ENCODE measurements at places on chromosomes 1 and 21.

GRCh38 chr1:222404710-222405109 is 143.2 kb downstream of the HHIPL2 start:
- no peak for DNase-seq

DNA sequence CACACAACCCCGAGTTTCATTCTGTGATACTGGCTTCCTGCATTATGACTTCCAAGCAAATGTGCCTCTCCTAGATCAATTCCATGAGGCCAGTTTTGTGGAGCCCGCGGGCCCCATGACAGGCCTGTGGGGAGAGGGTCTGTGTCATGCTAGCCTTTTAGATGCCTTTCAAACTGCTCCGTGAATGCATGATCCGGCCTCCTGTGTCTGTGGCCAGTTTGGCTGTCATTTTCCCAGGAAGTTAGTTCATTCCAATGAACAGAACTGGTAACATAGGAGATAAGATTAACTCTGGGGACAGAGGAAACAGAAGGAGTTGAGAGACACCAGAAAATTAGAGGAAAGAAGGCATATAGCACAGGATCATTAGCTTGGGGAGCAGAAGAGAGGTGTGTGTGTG is 3.2 kb downstream of the FNDC7 start:
- no peak for DNase-seq

DNA sequence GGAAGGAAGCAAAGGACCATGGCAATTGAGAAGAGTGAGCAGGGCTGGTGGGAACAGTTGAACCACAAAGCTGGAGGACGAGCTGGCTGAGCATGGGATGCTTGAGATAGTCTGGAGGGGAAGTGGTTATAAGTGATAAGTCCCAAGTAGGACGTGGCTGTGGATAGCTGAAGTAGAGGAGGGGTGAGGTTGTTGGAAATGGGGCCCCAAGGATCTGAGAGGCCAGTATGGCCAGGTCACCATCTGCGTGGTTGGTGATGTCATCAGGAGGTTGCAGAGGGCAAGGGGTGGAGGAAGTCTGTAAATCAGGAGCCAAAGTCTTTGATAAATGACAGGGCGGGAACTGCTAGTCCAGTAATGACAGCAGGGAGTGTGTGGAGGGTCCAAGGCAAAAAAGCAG is 11.0 kb upstream of the REN start:
- DNase-seq, result no peak

DNA sequence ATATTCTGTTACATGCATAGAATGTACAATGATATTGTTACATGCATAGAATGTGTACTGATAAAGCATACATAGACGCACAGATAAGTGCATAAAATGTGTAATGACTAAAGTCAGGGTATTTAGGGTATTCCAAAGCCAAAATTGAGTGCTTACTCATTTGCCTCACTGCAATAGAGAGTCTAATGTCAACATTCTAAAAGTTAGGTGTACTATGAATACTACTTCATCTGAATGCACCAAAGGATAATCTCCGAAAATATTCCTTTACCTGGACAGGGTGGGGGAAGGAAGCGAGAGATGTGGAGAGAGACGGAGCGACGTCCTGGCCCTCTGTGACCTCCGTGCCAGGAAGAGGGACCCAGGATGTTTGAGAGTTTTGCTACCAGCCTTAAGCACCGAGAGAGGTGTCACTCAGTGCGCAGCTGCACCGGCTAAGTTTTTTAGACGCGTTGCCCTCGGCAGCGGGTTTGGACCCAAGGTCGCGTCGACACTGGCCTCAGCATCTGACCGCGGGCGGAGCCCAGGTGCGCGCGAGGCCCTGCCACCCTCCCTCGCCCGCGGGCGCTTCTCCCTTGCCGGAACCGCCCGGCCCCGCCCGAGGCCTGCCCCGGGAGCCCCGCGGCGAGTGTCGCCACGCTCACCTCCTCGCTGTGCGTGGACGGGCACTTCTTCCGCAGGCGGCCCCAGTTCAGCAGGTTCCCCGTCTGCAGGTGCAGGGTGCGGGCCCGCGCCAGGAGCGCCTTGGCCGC is 660 bp downstream of the GCLM start:
- DNase-seq, result peak; percentile 47

DNA sequence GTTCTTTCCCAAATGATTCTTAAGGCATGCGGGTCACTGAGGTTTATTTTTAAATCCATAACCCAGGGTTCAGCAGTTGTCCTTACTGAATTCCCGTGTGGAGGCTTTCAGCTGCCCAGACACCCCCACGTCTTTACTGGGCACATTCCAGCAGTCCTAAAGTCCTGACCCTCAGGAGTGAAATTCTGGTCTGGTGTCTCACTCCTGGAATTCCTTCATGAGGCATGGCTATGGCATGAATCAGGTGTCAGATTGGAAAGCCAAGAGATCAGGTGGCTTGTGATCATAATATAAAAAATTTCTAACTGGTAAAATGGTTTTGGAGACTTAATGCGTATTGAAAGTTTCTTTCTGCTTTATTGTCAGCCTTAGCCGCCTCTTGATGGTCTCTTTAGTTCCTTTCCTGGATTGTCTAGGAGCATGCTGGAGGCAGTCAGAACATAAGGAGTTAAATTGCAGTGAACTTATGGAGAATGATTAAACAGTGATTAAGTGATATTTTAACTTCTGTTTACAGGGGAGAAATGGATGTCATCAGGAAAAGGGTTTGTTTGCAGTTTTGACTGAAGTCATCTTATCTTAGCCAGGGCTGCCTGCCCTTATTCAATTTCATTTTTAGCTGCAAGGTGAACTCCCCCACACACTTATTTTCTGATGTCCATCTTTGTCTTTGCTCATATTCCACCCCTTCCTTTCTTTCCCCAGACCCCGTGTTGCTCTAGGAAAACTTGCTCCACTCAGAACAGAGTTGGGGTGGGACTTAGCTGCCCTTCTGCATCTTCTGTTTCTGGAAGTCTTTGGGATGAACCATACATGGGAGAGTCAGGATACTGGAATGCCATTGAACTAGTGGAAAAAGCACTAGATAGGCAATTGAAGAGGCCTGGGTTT is 25.7 kb upstream of the MACF1 start:
- no peak for DNase-seq

DNA sequence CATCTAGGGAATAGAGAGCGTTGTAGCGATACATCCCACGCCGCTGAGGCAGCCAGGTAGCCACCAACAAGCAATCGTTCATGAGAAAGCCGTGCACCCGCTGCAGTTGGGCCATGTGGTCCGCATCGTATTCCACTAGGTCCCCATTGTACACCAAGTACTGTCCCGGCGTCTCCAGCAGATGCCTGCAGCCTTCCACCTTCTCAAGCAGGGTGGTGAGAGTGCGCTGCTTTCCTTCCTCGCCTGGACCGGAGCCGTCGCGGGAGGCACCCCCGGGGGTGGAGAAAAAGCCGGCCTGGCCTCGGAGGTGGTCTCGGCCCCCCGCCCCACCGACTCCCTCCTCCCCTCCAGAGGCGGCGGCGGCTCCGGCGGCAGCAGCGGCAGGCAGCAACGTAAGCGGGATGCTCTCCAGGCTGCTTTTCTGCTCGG is 595 bp downstream of the EXOC8 start:
- DNase-seq, result no peak

GRCh38 chr1:32142446-32143301 is 34.8 kb downstream of the KPNA6 start:
- no peak for DNase-seq

GRCh38 chr1:35536556-35537162 is 20.5 kb downstream of the KIAA0319L start:
- no peak for DNase-seq

GRCh38 chr1:16145030-16145661 is 10.7 kb downstream of the EPHA2 start:
- no peak for DNase-seq

DNA sequence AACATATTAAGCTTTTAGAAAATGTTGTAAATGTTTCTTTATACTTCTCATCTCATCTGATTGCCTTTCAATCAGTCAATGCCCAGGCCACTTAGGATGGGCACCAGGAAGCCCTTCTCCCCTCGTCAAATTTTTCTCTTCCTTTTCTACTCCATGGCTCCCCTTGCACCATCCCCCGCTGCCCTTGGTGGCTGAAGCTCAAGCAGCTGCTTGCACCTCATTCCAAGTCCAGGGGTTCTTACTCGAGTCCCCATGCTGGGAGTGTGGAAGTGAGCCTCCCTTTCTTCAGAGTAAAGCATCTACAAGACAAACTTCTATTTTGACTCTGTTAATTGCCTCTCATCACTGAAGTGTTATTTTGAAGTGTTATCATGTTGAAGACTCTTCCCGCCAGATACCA is 39.7 kb upstream of the KRTAP11-1 start:
- no peak for DNase-seq

DNA sequence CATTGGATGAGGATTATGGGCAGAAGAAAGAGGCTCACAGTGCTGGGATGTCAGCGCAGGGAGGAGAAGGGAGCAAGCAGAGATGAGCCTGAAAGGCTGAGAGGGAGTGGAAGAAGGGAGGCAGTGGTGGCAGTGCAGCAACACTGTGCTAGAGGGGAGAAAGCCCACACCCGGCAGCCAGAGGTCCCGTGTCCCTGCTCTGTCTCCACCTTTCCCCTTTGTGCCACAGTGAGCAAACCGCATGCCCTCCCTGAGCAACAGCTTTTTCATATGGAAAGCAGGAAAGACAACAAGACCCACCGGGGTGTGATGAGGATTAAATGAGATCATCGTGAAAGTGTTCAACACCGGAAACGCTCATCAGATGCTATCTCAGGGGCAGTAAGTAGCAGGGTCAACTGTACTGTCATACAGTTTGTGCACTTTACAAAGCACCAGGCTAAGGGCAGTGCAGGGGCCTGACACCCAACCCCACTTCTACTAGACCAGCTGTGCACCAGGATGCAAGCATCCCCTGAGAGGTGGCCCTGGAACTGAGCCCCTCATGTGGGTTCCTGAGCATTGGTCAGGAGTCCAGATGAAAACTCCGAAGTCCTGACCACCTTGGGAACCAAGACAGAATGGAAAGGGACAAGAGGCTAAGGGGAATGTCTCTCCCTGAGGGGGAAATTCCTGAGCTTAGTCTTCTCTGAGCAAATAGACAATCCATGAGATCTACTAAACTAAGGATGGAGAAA is 9.1 kb downstream of the NHLH1 start:
- DNase-seq, result no peak

DNA sequence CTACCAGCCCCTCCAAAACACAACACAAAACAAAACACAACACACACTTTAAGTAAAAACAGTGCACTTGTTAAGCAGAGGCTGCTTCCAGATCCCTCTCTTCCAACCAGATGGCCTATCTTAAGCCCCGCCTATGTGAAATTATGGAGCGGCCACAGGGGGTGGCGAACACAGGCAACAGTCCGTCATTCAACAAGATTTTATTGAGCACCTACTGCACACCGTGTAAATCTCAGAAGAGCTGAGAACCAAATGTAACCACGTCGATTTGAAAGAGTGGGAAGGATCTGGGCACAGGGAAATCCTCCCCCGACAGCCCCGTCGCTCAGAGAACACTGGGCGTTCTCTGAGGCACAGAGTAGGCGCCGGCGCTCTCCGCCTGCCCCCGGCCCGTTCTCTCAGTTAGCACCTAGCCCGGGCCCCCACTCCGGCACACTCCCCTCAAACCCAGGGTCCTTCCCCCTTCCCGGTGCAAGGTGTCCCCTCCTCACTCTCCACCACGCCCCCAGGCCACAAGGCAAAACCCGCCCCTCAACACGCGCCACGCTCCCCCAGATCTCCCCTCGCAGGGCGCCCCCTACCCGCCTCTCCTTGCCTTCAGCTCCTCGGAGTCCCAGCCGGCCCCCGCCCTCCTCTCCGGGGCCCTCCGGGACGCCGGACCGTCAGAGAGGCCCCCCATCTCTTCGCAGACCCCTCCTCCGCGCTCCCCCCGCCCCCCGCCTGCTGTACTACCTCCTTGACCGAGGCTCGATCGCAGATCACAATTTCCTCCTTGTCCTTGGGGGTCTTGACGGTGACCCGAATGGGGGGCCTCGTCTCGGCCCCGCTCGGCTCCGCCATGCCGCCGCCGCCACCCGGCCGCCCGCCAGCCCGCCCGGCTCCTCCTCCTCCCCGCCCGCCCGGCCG is 483 bp downstream of the UBQLN4 start:
- DNase-seq, result peak; percentile 63

DNA sequence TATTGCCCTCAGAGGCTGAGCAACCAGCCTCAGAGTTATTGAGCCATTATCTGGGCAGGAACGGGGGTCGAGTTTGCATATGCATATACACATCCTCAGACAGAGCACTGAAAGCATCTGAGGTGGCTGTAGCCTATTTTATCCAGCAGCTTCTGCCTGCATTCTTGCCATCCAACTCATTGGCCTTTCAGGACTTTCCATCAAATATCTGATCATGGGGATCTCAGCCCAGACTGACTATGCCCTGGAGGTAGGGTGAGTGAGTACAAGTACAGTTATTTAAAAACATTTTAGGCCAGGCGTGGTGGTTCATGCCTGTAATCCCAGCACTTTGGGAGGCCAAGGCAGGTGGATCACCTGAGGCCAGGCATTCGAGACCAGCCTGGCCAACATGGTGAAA is 1.8 kb upstream of the MTF1 start:
- no peak for DNase-seq

DNA sequence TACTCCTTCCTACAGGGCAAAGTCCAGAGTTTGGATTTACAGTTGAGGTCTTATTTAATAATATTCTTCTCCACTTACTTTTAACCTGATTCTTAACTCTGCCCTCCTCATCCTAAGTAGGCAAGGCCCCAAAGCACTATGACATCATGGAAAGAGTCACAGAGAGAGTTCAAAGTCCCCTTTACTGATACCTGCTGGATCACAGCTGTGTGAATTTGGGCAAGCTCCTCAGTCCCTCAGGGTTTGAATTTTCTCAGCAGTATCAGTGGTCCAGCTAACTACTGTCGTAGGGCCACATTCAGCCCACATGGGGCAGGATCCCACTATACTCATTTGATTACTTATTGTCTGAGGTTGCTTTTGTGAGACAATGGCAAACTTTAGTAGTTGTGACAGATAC is 16.0 kb downstream of the TYW3 start:
- DNase-seq, result no peak

- no peak for DNase-seq
Observed at GRCh38 chr1:67372136-67372535, 58.1 kb downstream of the SERBP1 start.

DNA sequence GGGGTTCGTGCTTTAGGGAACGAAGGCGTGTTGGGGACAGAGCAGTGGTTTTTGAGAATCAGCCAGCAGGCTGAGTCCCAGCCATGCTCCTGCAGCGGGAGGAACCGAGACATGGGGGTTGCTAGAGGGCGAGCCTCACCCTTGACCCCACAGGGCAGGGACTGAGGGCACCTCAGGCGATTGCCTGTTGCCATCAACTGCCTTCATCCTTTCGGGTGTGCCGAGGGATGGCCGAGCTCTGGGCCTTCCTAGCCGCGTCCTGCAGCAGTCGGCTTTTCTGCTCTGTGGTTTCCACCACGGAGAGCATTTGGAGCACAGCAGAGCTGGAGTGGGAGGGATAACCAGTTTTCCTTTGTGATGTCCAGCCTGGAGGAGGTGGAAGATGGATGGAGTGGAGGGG is 13.3 kb downstream of the SPSB1 start:
- no peak for DNase-seq

All from stimulated activated CD4-positive, alpha-beta T cell treated with anti-CD3 and anti-CD28 coated beads, TNF-alpha, amount 100 ng/mL, for 4 hours (primary cell).